ENCODE measurements at places on chromosomes 16 and 17. TPM values are rescaled to one million over a fixed set of nuclear protein-coding genes. Genes with fewer than 3 reads are reported as not detected.

Gene CCDC144A
- 1.4 TPM for total RNA-seq

DNA sequence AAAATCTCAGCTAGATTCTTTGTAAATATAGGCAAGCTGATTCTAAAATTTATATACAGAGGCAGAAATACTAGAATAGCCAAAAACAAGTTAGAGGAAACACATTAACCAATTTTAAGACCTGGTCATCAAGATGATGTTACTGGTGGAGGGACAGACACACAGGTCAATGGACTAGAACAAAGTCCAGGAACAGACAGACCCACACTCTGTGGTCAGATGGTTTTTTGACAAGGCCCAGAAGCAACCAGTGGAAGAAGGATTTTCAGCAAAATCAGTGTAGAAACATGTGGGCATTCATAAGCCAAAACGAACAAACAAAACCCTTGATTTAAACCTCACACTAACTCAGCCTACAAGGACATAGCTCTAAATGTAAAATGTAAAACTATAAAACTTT is 99.7 kb upstream of the METRNL start:
- no peak for DNase-seq

- no peak for DNase-seq
These were observed 9.4 kb downstream of the ZNF469 start for GRCh38 chr16:88392111-88392510.

- DNase-seq: no peak
These were observed 1.4 kb upstream of the ABR start for GRCh38 chr17:1180958-1181752.

Gene FAM20A
- total RNA-seq: not detected
